ENCODE measurements at places on chromosomes 6 and 20.

DNA sequence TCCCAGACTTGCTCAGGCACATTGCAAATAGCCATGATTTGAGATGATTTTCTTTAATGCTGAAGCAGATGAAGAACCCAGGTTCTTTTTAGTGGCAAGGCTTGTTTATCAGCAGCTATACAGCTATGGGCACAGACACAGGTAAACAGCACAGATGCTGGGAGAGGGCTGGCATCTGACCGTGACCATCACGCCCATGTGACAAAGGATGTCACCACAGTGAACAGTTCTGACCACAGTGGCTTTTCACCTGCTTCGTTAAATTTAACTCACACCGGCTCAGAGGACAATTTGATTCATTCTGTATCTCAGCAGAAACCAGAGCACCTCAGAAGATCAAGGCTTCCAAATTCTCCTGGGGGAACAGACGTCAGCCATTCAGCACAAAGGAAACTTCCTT lies 142.6 kb downstream of the CDH26 start:
- no peak for DNase-seq

GRCh38 chr6:44646355-44646754 lies 258.8 kb downstream of the CDC5L start:
- no peak for DNase-seq

DNA sequence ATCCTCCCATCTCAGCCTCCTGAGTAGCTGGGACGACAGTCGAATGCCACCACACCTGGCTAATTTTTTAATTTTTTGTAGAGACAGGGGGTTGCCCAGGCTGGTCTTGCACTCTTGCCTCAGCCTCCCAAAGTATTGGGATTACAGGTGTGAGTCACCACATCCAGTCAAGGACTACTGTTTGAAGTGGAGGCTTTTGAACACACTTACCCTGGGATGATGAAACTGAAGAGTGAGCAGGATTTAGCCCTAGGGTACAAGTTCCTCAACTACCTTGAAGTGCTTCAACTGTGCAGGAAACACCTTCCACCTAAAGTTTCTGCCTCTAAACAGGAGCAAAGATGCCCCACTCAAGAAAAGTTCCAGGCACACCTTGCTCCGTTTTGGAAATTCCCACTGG lies 15.7 kb upstream of the PARD6B start:
- no peak for DNase-seq

GRCh38 chr20:56348746-56349145 lies 10.0 kb upstream of the FAM210B start:
- no peak for DNase-seq
